ENCODE measurements at places on chromosomes 5 and 9. TPM values are rescaled to one million over a fixed set of nuclear protein-coding genes. Genes with fewer than 3 reads are reported as not detected.

Gene C9orf85
- 12.1 TPM for total RNA-seq

Gene PPP2R2B
- 2.7 TPM for total RNA-seq

Gene RORB
- 0.13 TPM for total RNA-seq

Gene FCHSD1
- total RNA-seq, result 69.8 TPM

Gene ABLIM3
- total RNA-seq, result 0.08 TPM

Gene BARX1
- total RNA-seq, result 0.28 TPM

Gene FYB1
- 260 TPM for total RNA-seq

DNA sequence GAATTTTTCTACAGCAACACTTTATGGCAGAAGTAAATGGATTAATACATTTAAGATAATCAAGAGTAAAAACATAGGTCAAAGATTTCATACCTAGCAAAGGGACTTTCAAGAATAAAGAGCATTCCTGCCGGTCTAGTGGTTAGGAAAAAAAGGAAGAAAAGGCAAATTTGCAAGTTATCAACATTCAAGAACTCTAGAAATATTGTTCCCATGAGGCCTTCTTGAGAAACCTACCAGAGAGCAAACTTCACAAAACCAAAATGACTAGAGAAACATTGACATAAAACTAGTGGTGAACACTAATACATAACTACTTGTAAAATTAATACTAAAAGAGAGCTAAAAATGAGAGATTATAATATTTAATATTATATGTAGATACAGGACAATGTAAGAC is 320.2 kb upstream of the RGMB start:
- no peaks in the 10 kb centered on the region for H3K36me3 ChIP-seq
- no peak overlapping the region for H3K27ac ChIP-seq
- no peaks in the 10 kb centered on the region for H3K4me1 ChIP-seq
- no peak for DNase-seq

GRCh38 chr9:6575324-6576034 is 70.0 kb downstream of the GLDC start:
- no peak for DNase-seq
- H3K4me3 ChIP-seq, result no peak overlapping the region
- H3K27me3 ChIP-seq, result peaks cover 7% of the 10 kb centered on the region
- H3K27ac ChIP-seq, result no peak overlapping the region

DNA sequence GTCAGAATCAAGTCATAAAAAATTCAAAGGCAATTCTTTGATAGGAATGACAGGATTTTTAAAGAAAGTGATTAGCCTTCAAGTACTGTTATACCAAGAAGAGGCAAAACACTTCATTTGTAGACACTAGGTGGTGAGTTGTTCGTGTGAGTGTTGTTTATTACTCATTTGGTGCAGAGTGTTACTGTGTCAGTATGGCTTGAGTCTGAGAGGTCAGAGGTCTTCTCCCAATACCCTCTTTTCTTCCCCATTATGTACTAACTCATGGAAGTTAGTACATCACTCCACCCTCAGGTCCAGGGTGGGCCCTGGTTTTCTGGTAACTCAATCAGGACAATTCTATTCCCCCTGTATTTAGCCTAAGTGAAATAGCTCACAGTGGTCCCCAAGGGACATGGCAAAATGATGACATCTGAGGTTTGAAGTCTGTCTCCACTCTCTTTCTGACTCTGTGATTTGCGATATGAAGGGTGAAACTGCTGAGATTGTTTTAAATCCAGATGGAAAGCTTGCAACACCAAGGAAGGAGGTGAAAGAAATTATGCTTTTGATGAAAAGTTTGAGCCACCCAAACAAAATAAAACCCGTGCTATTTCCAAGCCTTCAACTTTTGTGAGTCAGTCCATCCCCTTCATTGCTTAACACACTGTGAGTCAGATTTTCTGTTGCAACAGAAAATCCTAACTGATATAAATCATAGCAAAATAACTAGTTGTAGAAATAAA is 56.8 kb downstream of the NUDT12 start:
- no peak overlapping the region for H3K4me3 ChIP-seq
- H3K27me3 ChIP-seq, result peaks cover 3% of the 10 kb centered on the region
- DNase-seq, result no peak
- no peaks in the 10 kb centered on the region for H3K36me3 ChIP-seq

- no peaks in the 10 kb centered on the region for H3K27me3 ChIP-seq
- no peak overlapping the region for H3K4me3 ChIP-seq
- H3K4me1 ChIP-seq, result peaks cover 8% of the 10 kb centered on the region
- H3K36me3 ChIP-seq, result peaks cover 60% of the 10 kb centered on the region
- H3K27ac ChIP-seq, result no peak overlapping the region
- DNase-seq, result no peak
These were observed 7.3 kb downstream of the UCK1 start for GRCh38 chr9:131523451-131524435.

DNA sequence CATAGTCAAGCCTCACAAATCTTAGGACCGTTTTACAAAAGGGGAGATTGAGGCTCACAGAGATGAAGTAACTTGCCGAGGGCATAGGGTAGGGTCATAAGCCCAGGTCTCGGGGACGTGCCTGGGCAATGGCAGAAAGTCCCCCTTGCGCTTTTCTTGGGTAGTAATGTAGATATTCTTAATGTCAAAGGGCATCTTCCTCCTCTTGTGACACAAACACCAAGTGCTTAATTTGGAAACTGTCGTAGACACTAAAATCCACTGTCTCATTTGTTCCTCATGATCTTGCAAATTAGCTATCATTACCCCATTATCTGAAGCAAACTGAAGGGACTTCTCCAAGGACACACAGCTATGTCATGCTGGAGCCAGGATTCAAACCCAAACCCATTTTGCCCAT is 180.8 kb downstream of the GAS1 start:
- H3K27me3 ChIP-seq, result no peaks in the 10 kb centered on the region

DNA sequence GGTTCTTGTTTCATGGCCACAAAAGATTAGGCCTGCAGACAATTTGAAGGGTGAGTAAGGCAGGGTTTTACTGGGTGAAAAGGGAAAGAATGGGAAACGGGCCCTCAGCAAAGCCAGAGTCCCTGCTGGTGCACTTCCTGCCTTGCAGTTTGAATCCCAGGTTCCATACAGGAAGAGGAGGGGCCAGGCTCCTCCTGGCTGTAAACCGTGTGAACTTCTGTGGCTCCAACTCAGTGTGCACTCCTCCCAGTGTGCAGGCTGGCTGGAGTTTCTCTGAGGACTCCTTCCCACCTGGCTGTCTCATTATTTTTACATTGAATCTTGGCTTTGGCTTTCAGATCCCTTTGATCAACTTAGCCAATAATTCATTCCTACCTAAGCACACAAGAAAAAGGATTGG is 367.1 kb upstream of the KLF4 start:
- H3K27ac ChIP-seq, result no peak overlapping the region
- H3K36me3 ChIP-seq, result no peaks in the 10 kb centered on the region

DNA sequence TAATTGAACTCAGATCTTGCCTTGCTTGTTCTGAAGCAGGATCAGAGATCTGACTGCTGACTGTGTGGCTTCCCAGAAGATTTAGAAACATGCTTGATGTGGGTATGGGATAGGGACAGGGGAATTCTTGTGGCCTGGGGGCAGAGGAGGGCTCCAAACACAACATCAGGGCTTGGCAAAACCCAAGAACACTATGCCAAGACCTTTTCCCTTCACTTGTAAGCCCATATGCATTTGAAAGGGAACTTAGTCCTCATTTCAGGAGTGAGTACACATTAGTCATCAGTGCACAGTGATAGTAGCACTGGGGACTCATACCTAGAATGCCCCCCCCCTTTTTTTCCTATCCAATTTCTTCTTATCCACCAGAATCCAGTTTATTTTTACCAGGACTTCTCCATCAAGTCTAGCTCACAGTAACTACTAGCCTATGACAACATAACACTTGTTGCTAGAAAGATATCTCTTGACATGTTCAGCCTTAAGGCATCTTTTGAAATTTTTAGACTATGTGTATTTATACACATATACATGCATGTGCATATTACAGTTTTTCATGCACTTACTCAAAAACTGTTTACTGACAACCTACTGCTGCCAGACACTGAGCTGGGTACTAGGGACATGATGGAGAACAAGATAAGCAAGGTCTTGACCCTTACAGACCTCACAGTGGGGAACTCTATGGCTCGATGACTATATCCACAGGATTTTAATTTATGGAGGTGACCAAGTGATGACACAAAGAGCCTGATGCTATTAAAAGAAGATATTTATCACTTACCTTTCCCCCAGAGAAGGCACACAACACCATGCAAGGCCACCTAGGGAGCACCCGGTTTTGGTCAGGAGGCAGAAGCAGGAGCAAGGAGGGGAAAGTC is 158.3 kb upstream of the MAP3K1 start:
- H3K4me1 ChIP-seq, result peaks cover 14% of the 10 kb centered on the region
- no peaks in the 10 kb centered on the region for H3K36me3 ChIP-seq
- H3K4me3 ChIP-seq, result no peak overlapping the region
- DNase-seq, result no peak

DNA sequence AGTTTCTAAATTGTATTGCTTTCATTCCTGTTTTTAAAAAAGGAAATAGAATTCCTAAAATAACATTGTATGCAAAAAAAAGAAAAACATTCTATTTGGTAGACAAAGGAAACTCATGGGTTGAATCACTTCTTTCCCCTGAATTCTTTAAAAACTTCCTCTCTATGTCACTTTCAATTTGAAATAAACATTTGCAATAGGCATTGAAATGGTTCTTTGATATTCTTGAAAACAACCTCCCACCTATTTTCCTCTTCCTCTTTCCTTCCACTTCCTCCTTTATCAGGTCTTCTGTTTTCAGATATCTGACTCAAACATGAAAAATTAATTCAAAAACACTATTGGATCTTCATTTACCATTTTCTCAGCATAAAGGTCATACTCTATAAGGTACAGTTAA is 442.0 kb upstream of the MEF2C start:
- DNase-seq, result no peak
- no peak overlapping the region for H3K27ac ChIP-seq
- no peaks in the 10 kb centered on the region for H3K27me3 ChIP-seq
- no peak overlapping the region for H3K4me3 ChIP-seq
- no peaks in the 10 kb centered on the region for H3K4me1 ChIP-seq

- H3K27me3 ChIP-seq, result peaks cover 17% of the 10 kb centered on the region
- no peak overlapping the region for H3K27ac ChIP-seq
- H3K4me3 ChIP-seq, result no peak overlapping the region
- H3K36me3 ChIP-seq, result no peaks in the 10 kb centered on the region
These were observed 94.2 kb upstream of the MTAP start for GRCh38 chr9:21708260-21708711.

DNA sequence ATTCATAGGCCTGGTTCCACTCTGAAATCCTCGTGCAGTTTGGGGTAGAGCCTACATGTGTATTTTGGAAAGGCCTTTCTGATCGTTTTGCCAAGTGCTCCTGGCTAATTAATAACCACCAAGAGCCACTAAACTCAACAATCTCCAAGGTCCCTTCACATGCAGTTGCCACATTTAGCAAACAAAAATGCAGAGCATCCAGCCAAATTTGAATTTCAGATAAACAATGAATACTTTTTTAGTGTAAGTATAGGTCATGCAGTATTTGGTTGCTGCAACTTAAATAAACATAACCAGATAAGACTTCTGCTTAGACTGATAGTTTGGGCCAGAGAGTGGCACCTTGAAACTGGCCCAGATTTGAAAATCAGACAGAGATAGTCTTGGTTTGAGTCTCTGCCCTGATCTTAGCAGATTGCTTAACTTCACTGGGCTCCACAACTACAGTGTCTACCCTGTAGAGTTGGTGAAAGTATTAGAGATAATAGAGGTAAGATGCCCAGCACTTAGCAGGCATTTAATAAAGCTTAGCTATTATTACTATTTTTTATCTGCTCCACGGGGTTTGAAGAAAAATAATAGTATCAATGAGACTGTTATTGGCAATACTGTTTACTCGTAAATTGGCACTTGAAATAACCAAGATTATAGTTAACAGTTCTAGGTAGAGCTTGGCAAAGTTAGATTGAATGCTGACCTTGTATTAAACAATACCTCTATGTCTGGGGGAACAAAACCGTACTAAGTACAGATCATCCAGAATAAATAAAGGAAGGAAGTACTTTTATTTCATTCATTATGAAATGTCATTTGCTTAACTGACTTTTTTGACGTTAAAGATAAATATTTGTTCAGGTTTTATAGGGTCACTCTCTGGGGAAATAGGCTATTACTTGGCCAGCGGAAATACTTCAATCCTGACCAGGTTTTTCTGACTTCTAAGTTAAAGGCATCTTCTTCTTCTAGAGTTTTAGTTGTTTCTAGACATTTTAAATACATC is 274.8 kb downstream of the DOCK8 start:
- H3K4me1 ChIP-seq, result peaks cover 4% of the 10 kb centered on the region
- H3K4me3 ChIP-seq, result no peak overlapping the region
- no peak for DNase-seq
- no peaks in the 10 kb centered on the region for H3K27me3 ChIP-seq

DNA sequence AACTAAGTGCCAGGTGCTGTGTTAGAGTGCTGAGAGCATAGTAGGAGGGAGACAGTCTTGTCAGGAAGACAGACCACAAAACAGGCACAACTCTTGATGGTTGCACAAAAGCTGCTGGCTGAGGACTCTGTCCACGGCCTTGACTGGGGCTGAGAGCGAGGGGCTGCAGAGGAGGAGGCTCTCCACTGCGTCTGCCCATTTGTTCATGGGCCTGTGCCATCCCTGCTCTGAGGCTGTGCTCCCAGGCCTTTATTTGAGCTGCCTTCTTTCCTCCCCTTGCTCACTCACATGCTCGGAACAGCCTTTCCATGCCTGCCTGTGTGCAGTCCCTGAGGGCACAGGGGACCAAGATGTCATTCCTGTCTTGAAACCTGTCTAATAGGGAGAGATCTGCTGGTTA is 147.8 kb downstream of the CACNA1B start:
- DNase-seq, result no peak
- H3K4me1 ChIP-seq, result no peaks in the 10 kb centered on the region
- H3K27ac ChIP-seq, result no peak overlapping the region
- H3K36me3 ChIP-seq, result no peaks in the 10 kb centered on the region

- H3K27me3 ChIP-seq, result no peaks in the 10 kb centered on the region
- H3K36me3 ChIP-seq, result peaks cover 25% of the 10 kb centered on the region
- H3K4me3 ChIP-seq, result no peak overlapping the region
These were observed 2.1 kb downstream of the DHX29 start for GRCh38 chr5:55305345-55305744.

DNA sequence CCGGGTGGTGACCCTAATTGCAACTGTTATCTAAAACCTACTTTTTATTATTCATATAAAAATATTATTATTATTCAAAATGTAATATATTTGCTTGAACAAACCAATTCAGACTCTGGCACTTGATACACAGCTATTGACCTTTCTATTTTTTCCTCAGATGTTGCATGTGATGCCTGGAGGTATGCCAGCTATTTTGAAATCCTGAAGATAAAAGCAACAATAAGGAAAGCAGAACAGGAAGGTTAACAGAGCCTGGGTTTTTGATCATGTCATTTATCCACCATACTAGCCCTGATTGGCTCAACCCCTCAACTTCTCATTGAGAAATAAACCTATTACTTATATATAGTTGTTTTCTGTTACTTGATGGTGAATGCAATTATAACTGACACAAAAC is 340.9 kb upstream of the KIF2A start:
- no peak overlapping the region for H3K27ac ChIP-seq
- no peaks in the 10 kb centered on the region for H3K36me3 ChIP-seq
- H3K4me3 ChIP-seq, result no peak overlapping the region
- peaks cover 2% of the 10 kb centered on the region for H3K27me3 ChIP-seq
- no peaks in the 10 kb centered on the region for H3K4me1 ChIP-seq
- DNase-seq, result no peak
